Sciatic nerve (tissue), 2 donors: ENCODE measurements at places on chromosomes 5 and 9. TPM values are rescaled to one million over a fixed set of nuclear protein-coding genes. Genes with fewer than 3 reads are reported as not detected.

DNA sequence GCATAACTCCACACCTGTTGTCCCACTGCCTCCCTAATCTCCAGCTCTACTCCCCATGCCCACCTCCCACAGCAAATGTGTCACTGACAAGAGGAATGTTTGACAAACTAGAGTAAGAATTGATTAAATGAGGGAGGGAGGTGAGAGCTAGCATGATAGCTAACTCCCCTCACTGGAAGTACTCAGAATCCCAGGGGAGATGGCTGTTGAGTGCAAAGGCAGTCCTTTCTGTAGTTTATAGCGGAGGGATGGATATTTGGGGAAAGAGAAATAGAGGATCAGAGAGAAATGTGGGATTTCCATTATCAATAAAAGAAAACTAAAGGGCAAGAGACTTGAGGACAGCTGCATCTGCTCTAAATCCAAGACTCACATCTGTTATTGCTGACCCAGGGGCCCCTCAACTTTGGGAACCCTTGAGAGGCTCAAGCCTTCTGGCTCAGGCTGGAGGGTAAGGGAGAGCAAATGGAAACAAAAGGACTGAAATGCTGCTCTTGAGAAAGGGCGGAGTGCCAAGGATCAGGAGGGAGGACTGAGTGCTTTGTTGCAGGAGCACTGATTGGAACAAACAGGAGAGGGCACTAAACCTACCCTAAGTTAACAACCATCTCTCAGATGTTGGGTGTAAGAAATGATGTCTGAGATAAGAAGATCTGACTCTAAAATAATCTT, 372.1 kb downstream of the NTRK2 start:
- no peak for DNase-seq

- no peak for DNase-seq
These were observed 103.5 kb downstream of the DAPK1 start for GRCh38 chr9:87601176-87601575.

GRCh38 chr5:154784856-154785255, 29.7 kb downstream of the LARP1 start:
- no peak for DNase-seq

DNA sequence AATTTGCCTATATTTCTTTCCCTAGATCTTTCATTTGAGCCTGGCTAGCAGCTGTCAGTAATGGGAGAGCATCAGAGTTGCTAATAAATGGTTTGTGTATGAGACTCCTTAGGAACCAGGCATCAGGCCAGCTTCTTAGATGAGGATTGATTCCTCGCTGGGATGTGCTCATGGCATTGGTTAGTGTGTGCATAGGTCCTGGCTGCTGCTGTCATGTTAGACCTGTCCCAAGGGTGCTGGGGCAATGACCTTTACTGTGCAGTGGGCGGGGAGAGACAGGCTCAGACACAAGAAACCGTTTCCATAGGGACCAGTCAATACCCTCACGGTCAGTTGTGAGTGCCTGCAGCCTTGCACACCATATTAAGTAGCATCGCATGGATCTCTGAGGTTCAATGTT, 112.3 kb upstream of the NR3C1 start:
- no peak for DNase-seq

- DNase-seq, result no peak
These were observed 627.3 kb upstream of the NUDT12 start for GRCh38 chr5:104189909-104190308.

C5orf52 gene
- not detected for total RNA-seq
